ENCODE measurements at places on chromosomes 4 and X. TPM values are rescaled to one million over a fixed set of nuclear protein-coding genes. Genes with fewer than 3 reads are reported as not detected.

DNA sequence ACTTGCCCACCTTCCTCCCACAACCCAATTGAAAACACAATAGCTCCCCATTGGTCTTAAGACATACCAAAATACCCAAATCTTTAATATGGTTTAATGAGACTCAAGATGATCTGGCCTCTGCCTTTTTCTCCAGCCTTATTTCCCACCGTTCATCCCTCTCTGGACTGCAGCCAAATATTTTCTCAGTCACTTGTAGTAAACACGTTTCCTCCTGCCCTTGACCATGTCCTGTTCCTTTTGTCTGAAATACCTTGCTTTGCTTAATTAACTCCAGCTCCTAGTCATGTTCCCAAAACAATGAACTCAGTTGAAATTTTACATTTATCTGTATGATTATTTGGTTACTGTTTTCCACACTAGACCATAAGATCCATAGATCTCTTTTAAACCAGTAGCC, 8.4 kb upstream of the NUP54 start:
- DNase-seq: no peak

GRCh38 chr4:8644966-8645752, 52.6 kb downstream of the CPZ start:
- no peak for DNase-seq

DNA sequence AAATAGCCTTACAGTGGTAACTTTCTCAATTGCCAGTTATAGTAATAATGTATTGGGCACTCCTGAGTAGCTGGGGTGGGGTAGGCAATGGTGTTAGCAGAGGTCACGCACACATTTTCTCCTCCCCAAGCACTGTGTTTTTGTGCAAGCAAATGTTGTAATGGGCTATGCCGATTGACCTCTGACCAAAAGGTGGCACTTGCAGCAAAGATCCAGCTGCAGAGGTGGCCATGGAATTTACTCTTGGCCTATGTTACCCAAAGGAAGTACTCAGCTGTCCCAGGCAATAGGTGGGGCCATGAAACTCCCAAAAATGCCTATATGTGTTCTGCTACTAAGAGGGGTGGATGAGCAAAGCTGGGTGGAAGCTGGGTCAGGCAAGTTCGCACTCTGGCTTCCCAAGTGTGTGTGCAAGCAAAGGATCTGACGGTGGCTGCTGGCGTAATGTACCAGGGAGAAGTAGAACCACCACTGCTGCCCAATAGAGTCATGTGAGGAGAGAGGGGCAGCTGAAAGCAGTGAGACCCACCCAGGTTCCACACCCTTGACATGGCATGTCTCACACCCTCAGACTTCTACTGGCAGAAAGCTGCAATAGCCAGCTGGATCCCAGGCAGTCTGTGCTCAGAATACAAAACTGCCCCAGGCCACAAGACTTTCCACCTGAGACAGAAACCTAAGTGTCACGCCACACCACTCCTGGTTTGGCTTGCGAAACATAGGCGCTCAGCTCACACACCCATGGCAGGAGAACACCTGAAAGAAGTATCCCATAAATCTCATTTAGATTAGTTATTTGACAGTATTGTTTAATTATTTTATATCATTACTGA, 353.3 kb upstream of the EMCN start:
- DNase-seq: no peak

The GAGE12J gene
- total RNA-seq: not detected

The TRIM75 gene
- not detected for total RNA-seq

DNA sequence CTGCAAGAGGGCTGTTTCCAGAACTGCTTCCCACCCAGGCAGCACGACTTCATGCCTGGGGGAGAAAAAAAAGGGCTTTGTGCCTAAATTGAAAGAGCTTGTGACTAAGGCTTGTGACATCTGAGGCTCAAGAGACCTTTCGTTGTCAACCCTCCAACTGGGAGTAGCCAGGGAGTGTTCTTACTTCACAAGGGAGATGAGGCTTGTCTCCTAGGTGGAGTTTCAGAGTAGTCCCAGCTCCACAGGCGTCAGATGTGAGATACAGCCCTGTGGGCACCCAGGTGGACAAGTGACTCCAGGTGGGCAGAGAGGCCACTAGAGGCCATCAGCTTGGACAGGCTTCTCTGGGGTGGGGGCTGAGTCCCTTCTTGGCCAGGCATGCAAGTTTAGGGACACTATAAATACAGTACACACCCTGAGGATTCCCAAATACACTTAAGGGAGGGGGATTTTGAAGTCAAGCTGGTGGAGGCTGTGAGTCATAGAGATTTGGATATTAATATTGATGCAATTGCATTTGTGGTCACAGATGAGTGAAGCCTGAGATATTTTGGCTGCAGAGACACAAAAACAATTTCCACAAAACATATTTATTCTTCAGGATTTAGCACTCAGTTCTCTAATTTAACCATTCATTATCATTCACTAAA, 40.1 kb upstream of the SETD7 start:
- DNase-seq: no peak

DNA sequence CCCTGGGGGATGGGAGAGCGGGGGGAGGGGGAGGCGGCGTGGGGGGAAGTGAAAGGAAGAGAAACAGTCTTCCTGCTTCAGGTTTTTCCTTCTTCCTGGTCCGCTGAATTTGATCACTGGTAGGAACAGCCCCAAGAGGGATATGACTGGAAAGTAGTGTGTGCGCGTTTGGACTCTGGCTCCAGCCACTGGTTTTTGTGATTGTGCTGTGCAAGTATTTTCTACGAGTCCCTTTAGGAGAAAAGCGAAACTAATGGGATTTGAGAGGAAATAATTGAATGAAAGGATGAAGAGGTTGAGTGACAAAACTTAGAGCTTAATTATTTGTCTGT, 836 bp downstream of the PRRG1 start:
- no peak for DNase-seq

The NOX1 gene
- total RNA-seq: not detected
